Tibial artery (tissue), 4 donors: ENCODE measurements at places on chromosomes 5 and 9.

GRCh38 chr5:138901716-138902115, 26.6 kb upstream of the LRRTM2 start:
- no peak for DNase-seq

- no peak for DNase-seq
These were observed 49.4 kb downstream of the POU5F2 start for GRCh38 chr5:93691997-93692396.

- DNase-seq = no peak
These were observed 1.8 kb upstream of the GALNT12 start for GRCh38 chr9:98805506-98806272.

DNA sequence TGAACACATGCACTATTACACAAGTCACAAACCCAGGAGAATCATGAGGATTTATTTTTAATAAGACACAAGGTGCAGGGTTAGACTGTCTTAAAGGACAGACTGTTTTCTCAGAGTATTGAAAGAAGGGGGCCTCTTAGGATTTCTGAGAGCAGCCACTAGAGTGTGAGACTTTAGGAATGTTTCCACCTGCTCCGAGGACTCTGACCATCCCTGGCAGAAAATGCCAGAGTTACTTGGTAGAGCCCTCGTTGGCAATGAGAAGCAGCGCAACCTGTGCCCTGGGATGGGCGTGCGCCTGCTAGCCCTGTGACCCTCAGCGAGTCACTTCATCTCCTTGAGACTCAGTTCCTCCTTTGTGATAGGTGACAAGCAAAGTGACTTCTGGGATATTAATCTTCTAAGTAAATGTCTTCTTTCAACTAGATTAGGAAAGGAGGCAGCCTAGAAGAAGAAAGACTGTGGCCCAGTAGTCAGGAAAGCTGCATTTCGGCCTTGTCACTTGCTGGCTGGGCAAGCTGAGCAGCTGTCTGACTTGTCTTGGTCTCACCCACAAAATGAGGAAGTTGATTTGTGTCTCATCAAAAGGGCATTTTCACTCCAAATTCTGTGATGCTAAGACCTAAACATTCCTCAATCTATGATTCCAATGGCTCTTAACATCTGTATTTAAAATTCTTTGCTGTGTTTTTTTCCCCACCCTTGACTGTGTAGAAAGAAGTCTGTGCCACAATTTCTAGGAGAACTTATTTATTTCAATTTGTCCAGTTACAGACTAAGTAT, 60.5 kb downstream of the PTCD2 start:
- DNase-seq = no peak

- DNase-seq = no peak
These were observed 28.7 kb downstream of the ITGA2 start for GRCh38 chr5:53017794-53018391.

- no peak for DNase-seq
These were observed 42.2 kb upstream of the FSD1L start for GRCh38 chr9:105405514-105406131.

GRCh38 chr5:169971780-169972179, 8.5 kb downstream of the INSYN2B start:
- no peak for DNase-seq

- DNase-seq = no peak
These were observed 127.6 kb downstream of the ST8SIA4 start for GRCh38 chr5:100775533-100775855.

DNA sequence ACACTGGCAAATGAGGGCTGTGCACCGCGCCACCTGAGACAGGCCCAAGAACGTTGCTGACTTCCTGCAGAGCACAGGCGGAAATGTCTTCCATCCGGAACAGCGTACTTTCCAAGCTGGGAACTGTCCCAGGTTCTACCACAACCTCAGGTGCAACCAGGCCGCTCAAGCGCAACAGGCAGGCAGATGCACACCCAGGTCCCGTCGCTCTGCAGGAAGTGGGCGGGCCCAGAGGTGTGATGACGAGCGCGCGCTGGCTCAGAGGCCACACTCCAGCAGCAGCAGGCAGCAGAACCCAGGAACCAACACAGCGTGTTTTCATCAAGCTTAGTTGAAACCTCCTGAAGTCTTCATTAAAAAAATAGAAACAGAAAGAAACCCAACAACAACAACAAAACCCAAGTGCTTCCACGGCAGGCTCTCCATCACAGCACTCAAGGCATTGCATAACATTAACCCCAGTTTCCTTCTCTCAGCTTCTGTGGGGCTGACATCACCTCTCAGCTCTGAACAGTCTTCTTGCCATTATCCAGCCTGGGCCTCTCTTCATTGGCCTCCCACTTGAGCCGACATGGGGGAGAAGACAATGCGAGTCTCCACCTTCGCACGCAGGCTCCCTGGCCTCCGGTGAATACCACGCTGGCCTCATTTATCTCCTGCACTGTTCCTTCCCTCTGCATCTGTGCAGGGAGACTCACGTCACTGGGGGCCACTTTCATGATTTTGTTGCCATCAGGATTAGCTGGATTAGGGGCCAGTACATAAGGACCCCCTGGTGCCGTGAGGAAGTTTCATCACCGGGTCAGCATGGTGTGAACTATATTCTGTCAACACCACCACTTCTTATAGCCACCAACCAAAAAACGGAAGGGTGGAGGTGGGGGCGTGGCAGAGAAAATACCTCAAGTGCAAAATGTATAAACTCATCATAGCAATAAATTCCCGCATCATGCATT, 22.1 kb downstream of the PTCH1 start:
- no peak for DNase-seq

- DNase-seq = no peak
These were observed 8.0 kb downstream of the RNF44 start for GRCh38 chr5:176529116-176529740.

GRCh38 chr5:30108051-30108450, 1085.4 kb upstream of the CDH6 start:
- DNase-seq = no peak

- no peak for DNase-seq
These were observed 6.4 kb upstream of the JMY start for GRCh38 chr5:79229357-79230174.

- DNase-seq = no peak
These were observed 159.3 kb upstream of the PPP1R26 start for GRCh38 chr9:135320331-135320730.

DNA sequence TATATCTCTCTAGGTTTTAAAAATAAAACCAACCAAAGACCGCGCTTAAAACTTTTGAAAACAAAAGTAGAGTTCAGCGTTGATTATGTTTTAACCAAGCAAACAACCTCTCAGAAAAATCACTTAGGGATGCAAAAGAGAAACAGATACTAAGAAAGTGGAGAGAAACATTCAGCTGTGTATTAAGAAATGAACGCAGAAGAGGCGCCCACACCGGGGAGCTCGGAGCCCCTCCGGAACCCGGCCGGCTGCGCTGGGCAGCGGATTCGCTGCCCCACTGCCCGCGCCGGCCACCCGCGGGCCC, 1.4 kb downstream of the PITX1 start:
- DNase-seq = no peak

- DNase-seq = no peak
These were observed 548.6 kb downstream of the CSNK1G3 start for GRCh38 chr5:124060413-124061067.

GRCh38 chr5:56514245-56514644, 281.1 kb upstream of the ANKRD55 start:
- no peak for DNase-seq

- DNase-seq = no peak
These were observed 240.3 kb downstream of the CACNA1B start for GRCh38 chr9:138117836-138118235.

DNA sequence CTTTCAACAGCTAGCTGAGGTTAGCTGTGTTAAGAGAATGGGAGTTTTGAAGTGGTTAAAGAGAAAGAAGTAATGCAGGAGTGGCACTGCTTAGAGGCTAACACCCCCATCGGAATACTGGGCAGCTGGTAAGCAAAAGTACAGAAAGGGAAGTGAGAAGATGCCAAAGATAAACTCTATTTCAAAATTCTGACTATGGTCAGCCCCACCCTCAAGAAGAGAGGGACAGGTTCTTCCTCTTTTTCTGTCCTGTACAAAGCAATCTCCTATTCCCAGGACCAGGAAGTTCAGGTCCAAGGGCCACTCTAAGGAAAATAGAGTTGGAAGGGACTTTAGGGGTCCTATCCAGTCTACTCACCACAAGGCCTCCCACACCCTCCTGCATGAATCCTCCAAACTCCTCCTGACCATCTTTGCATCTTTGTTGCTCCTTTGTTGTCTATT, 45.9 kb upstream of the JAK2 start:
- no peak for DNase-seq

DNA sequence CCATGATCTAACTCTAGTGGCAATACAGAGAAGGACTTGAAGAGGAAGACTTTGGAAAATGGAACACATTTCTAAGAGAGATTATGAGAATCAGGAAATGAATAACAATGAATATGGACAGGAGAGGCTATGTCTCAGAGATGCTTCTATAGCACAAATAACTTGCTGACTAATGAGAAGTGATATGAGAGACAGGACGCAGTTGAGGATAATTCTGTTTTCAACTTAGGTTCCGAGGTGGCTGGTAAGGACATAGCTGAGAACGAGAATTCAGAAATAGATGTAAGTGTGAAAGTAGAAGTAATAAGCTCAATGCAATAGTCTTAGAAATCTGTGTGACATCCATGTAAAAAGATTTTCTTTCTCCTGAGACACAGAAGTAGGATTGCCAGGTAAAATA, 358.1 kb upstream of the GRAMD2B start:
- DNase-seq = no peak

DNA sequence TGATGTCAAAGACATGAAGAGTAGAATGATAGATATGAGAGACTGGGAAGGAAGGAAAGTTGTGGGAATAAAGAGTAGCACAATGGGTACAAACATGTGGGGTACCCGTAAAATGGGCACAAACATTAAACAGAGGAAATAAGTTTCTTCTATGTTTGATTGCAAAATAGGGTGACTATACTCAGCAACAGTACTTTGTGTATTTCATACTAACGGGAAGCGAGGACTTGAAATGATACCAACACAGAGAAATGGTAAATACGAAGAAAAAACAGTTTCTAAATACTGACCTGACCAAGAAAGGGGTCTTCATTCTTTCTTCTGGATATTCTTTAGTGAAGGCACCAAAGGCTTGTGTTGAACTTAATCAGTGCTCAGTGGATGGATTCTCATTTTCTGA, 31.1 kb downstream of the ATP6V0E1 start:
- no peak for DNase-seq

DNA sequence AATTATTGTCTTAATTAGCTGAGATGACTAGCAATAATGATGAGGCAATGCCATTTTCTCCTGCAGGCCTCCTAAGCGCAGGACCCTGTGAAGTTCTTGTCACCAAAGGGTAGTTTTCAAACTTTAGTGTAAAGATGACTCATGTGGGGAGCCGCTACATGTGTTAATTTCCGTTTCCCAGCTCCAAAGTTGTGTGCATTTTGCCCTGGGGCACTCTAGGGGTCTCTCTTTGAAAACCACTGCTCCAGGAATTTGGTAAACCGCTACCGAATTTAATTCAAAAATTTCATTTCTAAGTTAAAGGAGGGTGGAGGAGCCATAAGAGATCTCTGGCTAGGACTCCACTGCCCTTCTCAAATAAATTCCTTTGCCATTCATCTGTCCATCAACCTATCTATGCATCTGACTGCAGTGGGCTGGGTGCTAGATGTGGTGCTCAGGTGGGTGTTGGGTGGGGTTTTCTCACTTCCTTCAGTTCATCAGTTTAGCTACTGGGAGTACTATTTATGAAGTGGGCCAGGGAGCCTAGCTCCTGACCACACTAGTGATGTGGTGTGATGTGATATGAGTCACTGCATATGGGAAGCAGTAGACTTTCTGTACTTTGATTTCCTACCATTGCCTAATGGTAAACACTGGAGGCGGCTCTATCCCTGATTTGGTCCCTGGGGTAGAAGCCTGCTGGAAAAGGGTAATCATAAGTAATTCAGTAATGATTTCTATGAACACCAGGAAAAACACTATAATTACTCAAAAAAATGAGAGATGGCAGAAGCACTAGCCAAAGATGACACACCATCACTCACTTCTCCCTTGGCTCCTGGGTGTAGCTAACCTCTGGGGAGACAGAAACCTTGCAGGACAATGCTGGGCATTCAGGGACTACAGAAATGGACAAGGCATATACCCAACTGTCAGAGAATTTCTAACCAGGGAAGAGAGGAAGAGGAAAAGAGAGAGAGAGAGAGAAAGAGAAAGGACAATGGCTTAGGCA, 4.0 kb upstream of the ZSWIM6 start:
- DNase-seq = no peak

DNA sequence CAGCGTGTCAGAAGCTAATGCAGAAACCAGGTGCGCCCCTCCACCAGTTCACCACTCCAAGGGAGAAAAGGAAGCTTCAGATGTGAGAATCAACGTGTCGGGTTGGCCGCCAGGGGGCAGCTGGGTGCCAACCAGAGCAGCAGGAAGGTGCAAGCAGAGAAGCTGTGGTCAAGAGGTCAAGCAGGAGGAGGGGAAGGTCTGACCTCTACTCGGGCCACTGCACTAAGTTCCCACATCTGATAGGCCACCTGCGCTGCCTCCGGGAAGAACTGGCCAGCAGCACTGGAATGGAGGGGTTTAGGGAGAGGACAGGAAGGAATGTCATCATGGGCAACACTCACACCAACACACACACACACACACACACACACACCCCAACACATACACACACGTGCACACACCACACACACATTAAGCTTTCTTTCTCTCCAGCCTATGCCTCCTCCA, 31.4 kb downstream of the ANXA6 start:
- DNase-seq = peak; percentile 73

- DNase-seq = no peak
These were observed 183.6 kb downstream of the CFAP90 start for GRCh38 chr5:7667216-7667767.

DNA sequence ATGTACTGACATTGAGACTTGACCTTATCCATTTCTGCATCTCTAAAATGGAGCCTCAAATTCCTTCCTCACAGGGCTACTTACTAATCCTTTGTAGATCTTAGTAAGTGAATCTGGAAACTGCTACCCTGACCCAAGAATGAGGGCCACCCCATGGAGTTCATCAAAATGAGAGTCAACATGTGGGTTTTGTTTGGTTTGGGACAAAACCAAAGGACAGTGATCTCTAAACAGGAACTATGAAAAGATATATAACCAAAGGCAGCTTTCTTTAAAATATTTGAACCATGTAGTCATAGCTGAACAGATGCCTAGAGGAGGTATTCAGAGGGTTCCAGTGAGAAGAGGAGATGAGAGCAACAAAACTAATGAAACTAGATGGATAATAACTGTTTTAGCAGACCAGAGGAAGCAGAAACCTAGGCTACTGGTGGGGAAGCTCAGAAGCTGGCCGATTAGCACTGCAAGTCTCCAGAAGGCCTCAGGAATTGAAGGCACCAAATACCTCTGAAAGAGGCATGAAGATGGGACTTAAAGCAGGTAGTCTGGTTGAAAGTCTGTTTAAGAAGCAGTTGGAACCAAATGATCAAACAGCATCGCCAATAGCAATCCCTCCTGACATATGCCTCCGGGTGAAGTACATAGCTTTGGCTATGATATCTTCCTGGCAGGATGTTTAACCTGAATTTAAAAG, 45.8 kb downstream of the THOC3 start:
- DNase-seq = no peak

- no peak for DNase-seq
These were observed 35.9 kb upstream of the LECT2 start for GRCh38 chr5:135990528-135991255.

DNA sequence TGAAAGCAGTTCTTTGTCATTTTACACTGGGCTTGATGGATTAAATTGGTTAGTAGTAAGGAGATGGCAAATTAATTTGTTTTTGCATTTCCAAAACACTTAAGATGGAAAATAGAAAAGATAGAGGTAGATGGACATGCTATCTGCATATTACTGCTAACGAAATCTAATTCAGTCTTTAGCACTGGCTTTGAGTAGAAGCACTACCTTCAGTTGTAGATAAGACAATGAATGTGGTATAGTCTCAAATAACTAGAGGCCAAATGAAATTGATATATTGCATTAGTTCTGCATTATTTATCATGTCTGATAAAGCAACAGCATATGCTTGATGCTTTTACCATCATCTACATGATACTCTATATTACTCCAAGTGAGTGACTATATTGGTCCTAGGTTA, 33.4 kb downstream of the KIAA1958 start:
- DNase-seq = no peak
